RPMI7951 (cell line): ENCODE measurements at places on chromosomes 5 and 9. TPM values are rescaled to one million over a fixed set of nuclear protein-coding genes. Genes with fewer than 3 reads are reported as not detected.

DNA sequence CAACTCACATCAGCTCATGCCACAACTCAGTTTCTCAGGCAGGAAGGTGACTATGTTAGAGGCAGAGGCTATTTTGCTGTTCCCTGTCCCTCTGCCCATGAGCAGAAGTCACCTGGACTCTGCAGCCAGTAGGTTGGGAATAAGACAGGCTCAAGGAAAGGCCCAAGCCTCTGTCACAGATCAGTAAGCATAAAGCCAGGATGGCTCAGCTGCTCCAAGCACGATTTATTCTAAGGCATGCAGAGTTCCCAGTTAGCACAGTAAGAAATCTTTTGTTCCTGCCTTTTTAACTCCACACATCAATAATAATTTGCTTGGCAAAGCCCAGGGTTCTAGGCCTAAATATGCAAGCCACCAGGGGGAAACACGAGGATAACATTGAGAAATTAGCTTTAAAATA lies 249.0 kb upstream of the ADRA1B start:
- DNase-seq, result no peak

DNA sequence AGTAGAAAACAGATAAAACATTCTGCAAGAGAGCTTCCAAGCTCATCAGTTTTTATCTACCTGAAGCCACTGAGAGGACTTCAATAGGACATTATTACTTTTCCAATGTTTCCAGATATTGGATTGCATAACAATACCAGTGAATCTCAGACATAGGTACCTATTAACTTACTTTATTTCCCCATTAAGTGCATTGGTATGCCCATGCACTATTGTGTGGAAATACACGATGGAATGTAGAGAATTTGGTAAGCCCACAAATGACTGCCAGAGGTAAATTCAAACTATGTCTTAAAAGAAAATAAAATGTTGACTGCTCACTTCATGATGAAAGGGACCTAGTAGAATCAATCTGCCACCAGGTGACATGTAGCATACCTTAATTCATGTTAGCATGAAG lies 48.1 kb upstream of the PRR16 start:
- DNase-seq, result no peak

DNA sequence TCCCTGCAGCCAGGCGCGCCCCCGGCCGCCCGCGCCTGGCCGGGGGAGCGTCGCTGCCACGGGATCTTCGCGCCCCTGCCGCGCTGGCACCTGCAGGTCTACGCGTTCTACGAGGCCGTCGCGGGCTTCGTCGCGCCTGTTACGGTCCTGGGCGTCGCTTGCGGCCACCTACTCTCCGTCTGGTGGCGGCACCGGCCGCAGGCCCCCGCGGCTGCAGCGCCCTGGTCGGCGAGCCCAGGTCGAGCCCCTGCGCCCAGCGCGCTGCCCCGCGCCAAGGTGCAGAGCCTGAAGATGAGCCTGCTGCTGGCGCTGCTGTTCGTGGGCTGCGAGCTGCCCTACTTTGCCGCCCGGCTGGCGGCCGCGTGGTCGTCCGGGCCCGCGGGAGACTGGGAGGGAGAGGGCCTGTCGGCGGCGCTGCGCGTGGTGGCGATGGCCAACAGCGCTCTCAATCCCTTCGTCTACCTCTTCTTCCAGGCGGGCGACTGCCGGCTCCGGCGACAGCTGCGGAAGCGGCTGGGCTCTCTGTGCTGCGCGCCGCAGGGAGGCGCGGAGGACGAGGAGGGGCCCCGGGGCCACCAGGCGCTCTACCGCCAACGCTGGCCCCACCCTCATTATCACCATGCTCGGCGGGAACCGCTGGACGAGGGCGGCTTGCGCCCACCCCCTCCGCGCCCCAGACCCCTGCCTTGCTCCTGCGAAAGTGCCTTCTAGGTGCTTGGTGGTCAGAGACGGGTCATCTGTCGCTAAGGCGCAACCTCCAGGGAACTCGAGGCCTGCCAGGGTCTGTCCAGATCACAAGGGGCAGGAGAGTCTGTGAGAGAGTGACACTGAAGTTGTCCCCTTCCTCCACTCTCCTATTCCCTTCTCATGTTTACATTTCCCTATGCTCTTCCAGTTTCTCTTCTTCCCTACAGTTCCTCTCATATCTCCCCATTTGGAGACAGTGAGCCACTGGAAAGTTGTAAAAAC lies 1.3 kb downstream of the GPR150 start:
- DNase-seq, result peak; percentile 10

GRCh38 chr5:53151713-53152458 lies 42.3 kb upstream of the MOCS2 start:
- peak; percentile 68 for DNase-seq

Gene CFAP77
- total RNA-seq, result 0.29 TPM in 1 of 2 replicates, not detected in the other
